ENCODE measurements at places on chromosomes 16 and 17.

DNA sequence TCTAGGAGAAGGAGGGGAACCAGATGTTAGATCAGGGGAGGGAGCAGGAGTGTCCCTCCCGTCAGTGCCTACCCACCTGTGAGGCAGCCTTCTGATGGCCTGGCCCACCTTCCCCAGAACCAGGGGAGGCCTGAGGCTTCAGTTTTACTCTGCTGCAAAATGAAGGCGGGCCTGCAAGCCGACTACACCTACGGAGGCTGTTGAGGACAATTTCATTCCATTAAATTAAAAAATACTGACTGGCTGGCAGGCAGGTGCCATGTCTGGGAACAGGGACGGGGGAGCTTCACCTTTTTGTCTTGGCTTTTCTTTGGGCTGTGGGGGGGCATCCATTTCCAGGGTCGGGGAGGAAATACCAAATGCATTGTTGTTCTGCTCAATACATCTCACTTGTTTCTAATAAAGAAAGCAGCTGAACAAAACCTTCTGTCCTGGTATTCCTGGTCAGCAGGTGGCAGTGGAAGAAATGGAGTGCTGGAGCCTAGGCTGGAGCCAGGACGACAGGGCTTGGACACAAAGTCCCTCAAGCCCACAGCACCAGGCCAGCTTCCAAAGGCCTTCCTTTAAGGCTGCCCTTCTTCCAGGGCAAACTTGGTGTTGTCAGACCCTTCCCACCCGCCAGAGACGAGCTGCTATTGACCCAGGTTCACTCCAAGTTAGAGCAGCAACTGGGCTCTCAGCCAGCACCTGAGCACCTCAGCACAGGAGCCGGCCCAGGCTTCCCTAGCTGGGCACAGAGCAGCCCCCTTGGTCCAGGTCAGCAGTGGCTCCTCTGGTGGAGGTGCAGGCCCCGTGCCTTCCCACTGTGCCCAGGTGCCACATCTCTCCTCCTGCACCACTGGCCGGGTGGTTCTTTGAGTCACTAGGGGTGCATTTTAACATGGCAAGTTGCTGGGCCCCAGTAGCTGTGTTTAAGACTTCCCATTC is 23.5 kb downstream of the PLCD3 start:
- DNase-seq: no peak

DNA sequence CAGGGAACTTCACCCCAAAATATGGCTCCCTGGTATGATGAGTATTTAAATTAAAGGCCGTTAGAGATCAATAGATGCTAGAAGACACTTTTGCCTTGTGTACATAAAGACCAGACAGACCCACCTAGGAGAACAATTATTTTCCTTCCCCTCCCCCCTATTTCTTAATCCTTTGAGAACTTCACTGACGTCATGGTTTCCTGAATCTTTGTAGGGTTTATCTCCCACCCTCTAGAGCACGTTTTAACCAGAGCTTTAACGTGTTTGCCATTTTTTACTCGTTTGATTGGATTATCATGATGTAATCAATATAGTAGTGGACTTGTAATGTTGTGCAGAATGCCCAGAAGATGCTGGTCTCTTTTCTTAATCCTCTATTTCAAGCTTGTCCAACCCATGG is 22.9 kb upstream of the XYLT2 start:
- DNase-seq: no peak

DNA sequence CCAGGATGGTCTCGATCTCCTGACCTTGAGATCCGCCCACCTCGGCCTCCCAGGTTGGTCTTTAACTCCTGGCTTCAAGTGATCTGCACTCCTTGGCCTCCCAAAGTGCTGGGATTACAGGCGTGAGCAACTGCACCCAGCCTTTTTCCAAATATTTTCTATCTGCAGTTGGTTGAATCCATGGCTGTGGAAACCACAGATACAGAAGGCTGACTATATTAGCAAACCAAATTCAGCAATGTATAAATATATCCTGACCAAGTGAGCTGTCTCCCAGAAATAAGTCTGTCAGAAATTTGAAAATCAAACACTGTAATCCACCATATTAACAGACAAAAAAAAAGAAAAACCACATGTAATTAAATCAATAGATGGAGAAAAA is 9.6 kb downstream of the CFDP1 start:
- no peak for DNase-seq

GRCh38 chr16:89744813-89745212 is 23.5 kb downstream of the ZNF276 start:
- DNase-seq: no peak

- no peak for DNase-seq
Measured at GRCh38 chr17:393806-394717, 41.5 kb upstream of the RPH3AL start.

- no peak for DNase-seq
Measured at GRCh38 chr16:27543801-27544200, 5.9 kb downstream of the GTF3C1 start.

- DNase-seq: no peak
Measured at GRCh38 chr16:74575807-74576643, 30.9 kb downstream of the GLG1 start.

DNA sequence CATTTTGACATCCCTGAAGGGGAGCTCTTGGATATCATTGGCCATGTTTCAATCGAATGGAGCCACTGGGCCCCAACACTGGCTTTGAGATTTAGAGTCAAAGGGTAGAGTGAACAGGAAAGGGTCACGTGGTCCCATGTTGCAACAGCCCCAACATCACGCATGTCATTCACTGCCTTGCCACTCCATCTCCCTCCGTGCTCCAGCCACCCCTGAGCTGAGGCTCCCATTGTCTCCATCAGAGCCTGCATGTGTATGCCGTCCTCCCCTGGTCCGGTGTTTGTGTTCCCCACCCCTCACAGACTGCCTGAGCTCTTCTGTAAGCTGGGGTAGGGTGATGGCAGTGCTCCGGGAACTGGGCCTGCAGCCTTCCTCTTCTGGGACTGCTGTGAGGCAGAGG is 12.1 kb downstream of the NFE2L1 start:
- no peak for DNase-seq

DNA sequence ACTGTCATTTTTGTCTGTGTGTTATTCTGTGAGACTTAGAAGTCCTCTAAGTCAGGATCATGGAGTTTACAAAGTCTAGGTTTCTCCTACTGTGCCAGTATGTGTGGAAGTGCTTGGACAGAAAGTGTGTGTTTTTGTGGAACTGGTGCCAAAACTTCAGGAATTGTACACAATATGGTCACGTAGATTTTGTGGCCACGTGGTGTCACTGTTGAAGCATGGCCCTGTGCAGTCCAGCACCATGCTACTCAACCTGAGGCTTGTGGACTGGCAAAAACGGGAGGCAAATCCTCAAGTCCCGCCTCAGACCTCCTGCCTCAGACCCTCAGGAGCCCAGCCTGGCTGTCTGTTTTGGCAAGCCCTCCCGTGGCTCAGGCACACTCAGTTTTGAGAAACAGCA is 16.7 kb upstream of the ALKBH5 start:
- DNase-seq: no peak

GRCh38 chr16:88810912-88811768 is 588 bp downstream of the APRT start:
- DNase-seq: peak; percentile 85

GRCh38 chr17:66850692-66851091 is 15.8 kb downstream of the CACNG5 start:
- no peak for DNase-seq

All from NCI-H1436 (cell line).